ENCODE measurements at places on chromosomes 12 and 14.

GRCh38 chr12:52087961-52088820 is 8.7 kb downstream of the SMIM41 start:
- no peak for DNase-seq

DNA sequence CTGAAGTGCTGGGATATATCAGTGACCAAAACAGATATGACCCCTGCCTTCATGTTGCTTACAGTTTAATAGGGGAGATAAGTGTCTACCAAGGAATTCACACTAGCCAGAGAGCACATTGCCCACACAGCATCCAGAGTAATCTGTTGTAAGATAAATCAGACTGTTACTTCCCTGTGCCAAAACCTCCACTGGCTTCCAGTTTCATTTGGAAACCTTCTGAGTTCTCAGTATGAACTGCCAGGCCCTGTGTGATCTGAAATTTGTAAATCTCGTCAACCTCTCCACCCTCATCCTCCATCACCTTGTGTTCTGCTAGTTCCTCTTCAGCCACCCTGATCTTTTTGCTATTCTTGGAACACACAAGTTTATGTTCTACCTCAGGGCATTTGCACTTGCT is 154.7 kb downstream of the ETV6 start:
- no peak for DNase-seq

DNA sequence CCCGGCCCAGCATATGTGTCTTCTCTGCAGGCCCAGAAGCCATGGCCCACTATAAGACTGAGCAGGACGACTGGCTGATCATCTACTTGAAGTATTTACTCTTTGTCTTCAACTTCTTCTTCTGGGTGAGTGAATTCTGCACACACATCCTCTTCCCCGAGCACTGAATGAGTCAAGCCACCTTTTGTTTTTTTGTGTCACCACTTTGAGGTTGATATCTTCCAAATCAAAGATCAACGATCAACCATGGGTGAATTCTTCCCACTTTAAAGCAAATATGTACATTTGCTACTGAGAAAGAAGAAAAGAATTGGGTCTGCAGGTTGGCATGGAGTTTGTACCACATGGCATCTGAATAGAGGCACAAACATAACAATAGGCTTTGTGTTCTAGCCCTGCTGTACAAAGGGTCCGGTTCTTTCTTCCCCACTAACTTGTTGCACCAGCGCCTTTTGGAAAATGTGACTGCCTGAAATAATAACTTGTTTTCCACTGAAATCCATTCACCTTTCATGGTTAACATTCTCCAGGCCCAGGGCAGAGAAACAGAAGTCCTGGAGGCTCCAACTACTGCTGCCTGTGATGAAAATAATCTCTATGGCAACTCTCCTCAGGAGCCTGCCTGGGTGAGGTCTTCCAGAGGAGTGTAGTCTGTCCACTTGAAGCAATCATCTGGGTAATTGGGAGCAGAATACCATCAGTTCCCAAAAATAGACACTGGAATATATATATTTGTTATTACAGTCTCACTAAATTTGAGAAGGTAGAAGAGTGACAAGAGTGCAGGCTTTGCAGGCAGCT is 27.6 kb downstream of the TSPAN11 start:
- no peak for DNase-seq

DNA sequence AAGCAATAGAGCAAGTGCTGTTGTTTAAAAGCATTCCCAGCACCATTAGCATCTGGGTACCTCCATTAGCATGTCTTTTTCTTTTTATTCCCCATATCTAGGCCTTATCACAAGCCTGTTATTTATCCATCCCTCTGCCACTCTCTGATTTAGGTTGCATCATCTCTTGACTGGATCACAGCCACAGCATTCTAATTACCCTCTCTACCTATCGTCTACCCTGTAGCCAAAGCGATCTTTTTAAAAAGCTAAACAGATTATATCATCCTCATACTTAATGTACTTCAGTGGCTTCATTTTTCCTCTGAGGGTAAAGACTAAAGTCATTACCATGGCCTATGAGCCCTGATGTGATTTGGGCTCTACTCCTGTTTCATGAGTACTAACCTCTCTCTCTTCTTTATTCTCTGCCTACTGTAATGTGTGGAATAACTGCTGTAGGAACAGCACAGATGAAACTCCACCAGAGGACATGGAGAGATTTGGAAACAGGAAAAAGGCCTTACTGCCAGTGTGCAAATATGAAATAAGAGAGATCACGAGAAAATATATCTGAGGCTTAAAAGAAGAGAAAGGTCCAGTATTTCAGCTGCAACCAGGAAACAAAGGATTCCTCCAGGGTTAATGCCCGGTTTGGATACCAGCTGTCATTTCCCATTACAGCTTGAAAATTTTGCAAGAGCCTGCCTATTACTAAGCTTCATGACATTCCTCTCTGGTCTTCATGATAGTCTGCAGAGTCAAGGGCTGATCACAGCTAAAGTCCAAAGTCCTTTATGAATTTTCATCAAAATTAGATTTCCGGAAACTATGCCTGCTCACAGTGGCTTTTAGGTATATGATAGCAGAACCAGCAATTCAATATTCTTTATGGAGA is 422.5 kb upstream of the PDE3A start:
- DNase-seq: no peak

- no peak for DNase-seq
These were observed 273.6 kb upstream of the PWP1 start for GRCh38 chr12:107411792-107412535.

- no peak for DNase-seq
These were observed 831.5 kb downstream of the GALC start for GRCh38 chr14:87161502-87161901.

All from stimulated activated CD4-positive, alpha-beta T cell treated with anti-CD3 and anti-CD28 coated beads, Interleukin-12 subunit alpha, Interleukin-12 subunit beta, amount 100 ng/mL, for 24 hours (primary cell).